ENCODE measurements at places on chromosomes 1 and 21.

DNA sequence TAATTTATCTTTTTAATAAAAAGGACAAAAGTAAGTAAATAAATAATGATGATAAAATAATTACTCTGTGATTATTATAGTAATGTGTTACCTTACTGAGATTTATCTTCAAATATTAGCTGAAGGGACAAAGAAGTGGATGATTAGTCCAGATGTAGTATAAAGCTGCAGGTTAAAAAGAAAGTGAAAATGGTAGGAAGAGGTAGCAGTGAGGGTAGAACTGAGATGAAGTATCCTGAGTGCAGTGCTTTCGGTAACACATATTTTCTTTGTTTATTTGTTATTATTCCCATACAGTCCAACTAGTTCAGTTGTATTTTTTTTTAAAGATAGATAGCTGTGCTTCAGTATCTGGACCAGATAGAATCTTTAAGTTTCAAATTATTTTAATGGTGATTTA lies 1203.5 kb downstream of the NCAM2 start:
- DNase-seq = no peak

- DNase-seq = no peak
Measured at GRCh38 chr1:61641578-61642336, 83.2 kb downstream of the TM2D1 start.

DNA sequence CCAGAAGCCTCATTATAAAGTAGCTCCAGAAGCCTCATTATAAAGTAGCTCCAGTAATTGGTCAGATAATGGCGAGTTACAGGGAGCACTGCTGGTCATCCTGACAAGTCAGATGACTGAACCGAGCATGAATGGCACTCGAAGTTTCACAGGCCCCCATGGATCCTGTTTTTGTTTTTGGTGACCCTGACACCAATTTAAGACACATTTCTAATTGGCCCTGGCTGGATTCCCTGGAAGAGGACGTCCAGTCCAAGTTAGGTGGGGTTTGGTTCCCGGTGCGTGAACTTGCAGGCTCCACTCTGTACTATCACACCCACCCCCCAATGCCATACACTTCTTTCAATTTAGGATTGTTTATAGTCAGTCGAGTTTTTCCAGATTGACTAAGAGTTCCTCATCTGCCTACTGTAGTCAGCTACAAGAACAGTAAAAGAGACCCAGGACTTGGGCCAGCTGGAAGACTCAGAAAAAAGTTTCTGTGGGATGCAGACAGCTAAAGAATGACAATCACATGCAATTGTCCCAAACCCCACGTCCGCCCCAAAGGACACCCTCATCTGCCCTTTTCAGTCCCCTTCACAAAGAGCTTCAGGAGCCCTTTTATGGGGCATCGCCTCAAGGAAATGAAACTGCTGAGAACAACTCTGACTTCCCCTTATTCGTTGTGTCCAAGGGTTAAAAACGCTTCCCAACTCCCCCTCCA lies 2.7 kb downstream of the DHRS3 start:
- DNase-seq = peak; percentile 28

- no peak for DNase-seq
Measured at GRCh38 chr1:4061521-4062031, 161.5 kb upstream of the C1orf174 start.

DNA sequence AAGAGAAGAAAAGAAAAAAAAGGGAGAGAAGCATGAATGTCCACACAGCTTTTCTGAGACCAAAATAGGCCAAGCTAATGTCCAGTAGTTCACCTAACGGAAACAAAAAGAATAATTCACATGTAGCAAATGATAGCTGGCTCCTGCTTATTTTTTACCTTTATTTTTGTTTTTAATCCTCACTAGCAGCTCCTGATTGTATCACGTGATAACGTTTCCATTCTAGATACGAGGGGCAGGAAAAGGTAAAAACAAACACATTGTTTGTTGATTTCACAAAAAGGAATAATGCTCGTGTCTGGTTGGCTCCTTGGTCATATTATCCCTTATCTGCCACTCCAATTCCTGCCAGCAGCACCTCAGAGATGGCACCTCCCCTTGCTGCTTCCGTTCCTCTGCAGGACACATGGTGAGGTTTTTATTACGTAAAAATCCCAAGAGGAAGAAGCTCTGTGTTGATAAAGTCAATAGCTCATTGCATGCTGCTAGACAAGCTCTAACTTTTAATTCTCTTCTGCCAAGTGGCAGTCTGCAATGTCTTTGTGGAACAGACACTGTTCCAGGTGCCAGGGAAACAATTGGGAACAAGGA lies 201.7 kb downstream of the CRB1 start:
- DNase-seq = no peak

DNA sequence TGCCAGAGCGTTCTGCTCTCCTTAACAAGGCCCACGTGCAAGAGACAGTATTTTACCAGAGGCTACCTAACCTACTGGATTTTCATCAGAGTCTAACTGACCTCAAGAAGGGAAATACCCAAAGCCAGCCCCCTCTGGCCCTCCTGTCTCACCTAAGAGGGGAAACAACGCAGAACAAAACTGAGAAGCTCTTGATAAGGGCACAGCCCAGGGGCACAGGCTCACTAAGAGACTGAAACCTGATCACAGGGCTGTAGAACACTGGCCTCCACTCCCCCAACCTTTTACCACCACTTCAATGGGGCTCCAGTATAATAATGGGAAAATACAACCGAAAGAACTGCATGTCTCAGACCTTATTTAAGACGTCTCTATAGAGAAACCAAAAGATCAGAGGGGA lies 449.5 kb upstream of the CAMK1G start:
- no peak for DNase-seq

DNA sequence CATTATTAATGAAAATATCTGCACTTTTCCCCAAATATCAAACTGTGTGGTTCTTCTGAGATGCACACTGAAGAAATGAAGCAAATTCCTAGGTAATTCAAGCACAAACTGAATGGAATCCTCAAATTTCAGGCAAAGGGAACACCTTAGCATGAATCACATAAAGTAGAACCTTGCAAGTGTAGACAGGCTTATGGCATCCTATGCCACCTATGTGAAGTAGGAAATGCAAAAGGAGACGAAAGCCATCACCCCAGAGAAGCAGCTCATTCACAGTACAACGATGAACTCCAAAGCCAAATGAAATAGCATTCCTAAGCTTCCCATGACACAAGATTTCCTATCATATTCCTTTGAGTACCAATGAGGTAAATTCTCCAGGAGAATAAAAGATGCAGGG lies 461.2 kb upstream of the RUNX1 start:
- no peak for DNase-seq

- no peak for DNase-seq
Measured at GRCh38 chr1:10078494-10078893, 45.7 kb downstream of the UBE4B start.

DNA sequence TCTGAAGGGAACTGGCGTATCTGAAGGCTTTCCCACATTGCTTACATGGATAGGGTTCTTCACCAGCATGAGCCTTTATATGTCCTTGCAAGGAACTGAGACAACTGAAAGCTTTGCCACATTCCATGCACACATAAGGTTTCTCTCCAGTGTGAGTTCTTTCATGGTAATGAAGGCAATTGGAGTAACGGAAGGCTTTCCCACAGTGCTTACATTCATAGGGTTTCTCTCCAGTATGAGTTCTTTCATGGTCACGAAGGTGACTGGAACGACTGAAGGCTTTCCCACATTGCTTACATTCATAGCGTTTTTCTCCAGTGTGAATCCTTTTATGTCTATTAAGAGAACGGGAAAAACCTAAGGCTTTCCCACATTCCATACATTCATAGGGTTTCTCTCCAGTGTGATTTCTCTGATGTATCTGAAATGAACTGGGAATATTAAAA lies 15.0 kb downstream of the ZNF124 start:
- DNase-seq = no peak

DNA sequence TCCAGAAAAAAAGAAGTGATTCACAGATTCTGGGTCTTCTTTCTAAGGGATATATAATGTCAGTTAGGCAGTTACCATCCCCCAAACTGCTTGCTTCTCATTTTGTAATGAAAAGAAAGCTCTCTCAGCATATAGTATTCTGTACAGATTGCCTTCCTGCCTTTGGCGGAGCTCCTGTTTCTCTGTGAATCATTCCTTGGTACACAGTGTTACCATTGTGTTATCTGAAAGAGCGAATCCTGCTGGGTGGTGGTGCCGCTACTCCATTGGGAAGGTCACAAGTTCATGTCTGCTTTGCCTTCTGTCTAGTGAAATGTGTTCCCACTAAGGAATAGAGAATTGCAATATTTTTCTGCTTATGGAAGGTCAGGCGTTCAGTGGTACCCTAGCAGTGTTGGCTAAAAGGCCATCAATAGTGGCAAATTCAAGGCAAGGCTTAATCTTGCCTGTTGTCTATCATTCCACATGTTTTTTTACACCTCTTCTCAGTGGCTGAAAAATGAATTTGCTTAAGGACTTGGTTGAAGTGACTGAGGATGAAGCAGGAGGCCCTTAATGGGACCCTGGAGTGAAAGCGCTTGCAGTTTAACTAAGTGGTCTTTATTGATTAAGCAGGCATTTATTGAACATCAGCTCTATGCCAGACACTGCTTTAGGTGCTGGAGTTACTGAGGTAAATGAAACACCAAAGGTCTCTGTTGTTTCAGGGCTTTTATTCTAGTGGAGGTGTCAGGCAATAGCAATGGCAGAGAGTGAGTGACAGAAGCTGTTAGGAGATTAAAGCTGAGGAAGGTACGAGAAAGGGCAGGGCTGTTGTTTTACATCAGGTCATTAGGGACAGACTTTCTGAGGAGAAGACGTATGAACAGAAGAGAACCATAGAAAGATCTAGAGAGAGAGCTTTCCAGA lies 186.7 kb downstream of the PDE4B start:
- peak; percentile 62 for DNase-seq

DNA sequence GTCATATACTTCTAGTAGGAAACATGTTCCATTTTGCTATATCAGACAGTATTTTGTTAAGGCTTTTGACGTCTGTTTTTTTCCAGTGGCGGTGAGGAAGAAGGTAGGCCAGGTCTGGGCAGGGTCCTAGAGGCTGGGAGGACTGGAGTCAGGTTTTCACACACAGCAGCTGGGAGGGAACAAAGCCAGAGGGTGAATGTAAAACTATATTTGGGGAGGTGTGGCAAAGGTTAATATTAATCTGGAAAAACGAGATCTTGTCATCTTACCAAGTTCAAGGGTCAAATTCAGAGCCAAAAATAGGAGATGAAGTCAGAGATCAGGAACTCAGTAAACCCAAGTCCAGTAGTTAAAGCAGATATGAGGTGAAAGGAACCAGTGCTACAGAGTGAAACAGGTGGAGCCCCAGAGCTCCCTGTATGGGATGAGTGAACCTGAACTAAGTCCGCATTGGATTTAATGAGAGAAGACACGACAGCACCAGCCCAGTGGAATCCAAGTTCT lies 10.7 kb upstream of the OTUD7B start:
- no peak for DNase-seq

DNA sequence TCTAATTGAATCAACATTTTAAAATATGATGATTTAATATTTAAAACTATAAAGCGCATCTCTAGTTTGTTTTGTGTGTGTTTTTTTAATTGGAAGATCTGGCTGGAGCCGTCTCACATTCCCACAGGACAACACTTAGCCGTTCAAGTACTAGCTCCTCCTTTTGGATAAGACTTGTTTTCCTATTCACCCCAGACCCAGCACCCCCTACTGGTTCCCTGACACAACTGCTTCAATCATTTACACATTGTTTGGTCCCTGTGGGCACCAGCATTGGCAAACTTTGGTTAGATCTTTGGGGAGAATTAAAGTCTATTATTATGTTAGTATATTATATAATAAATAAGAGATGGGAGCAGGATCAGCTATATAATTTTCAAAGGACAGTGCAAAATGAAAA lies 34.5 kb downstream of the TYW3 start:
- DNase-seq = no peak

GRCh38 chr1:64147045-64147724 lies 56.2 kb upstream of the UBE2U start:
- no peak for DNase-seq

DNA sequence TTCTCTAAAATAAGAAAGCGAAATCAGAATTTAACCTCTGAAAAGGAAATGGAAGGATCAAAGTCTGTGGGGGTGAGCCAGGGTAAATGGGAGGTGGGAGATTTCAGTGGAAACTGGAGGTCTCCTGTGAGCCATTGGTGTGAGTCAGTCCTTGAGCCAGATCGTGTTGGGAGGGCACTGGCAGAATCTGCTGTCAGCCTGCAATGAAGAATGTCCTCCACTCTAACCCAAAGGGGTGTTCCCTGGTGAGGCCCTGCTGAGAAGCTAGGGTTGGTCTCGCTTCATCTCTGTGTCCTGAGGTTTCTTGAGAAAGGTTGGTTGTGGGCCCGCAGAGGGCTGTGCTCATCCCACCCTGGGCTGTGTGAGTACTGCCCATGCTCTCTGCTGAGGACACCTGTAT lies 2.4 kb downstream of the QSOX1 start:
- DNase-seq = no peak

GRCh38 chr1:5885471-5886139 lies 106.6 kb downstream of the NPHP4 start:
- no peak for DNase-seq

DNA sequence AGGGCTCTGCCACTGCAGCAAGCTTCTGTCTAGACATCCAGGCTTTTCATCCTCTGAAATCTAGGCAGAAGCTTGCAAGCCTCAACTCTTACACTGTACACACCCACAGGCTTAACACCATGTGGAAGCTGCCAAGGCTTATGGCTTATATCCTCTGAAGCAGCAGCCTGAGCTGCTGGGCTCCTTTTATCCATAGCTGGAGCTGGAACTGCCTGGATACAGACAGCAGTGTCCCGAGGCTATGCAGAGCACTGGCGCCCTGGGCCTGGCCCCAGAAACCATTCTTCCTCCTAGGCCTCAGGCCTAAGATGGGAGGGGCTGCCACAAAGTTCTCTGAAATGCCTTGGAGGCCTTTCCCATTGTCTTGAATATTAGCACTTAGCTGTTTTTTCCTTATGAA lies 19.3 kb upstream of the POGK start:
- DNase-seq = no peak

DNA sequence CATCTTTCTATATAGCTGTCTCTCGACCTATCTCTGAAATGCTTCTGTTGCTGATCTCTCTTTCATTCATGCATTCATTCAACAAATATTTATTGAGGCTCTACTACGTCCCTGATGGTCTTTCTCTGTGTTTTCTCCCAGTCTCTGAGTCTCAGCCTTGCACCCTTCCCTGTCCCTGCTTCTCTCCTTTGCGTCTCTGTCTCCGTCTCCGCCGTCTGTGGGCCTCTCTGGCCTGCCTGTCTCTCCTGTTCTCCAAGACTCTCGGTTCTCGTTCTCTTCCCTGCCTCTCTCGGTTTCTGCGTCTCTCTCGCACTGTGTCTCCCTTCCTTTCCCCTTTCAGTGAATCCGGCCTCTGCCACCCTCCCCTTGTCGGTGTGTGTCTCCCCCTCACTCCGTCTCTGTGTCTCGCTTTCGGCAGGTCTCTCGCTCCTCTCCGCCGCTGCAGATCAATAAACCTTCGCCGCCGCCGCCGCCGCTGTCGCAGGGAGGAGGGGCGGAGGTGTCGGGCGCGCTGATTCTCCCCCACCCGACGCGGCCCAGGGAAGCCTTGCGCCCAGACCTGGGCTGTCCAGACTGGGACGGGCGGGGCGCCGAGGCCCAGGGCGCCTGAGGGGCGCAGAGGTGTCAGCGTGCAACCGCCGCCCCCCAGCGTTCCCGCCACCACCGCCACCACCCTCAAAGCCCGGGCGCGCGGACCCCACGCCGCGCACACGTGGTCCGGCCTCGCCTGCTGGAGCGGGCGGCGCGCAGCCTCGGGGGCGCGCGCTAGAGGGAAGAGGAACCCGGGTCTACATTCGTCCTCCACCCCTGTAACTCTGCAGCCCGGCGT lies 3.0 kb downstream of the EFNA3 start:
- no peak for DNase-seq
